Hematopoietic multipotent progenitor cell (in vitro differentiated cells): ENCODE measurements at places on chromosomes 6 and 20. TPM values are rescaled to one million over a fixed set of nuclear protein-coding genes. Genes with fewer than 3 reads are reported as not detected.

GRCh38 chr20:40268321-40269075, 420.5 kb downstream of the MAFB start:
- no peak for DNase-seq

DNA sequence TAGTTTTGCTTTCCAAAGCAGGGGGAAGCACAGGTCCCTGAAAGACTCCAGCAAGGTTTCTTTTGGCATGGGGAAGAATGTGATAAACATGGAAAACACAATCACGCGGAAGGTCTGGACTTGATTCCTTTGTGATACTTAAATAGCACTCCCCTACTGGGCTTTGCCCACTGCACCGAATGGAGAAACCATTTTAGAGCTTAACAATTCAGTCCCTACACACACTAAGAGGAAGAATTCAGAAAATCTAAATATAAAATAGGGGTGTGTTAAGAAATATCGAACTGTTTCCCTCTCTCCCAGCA, 71.4 kb upstream of the NHSL1 start:
- DNase-seq = no peak

TREML4 gene
- total RNA-seq = not detected

PRND gene
- not detected for total RNA-seq

SPDEF gene
- under 0.01 TPM for total RNA-seq

GRCh38 chr6:53162606-53163005, 14.0 kb upstream of the GCM1 start:
- peak; percentile 42 for DNase-seq
